GDM1 (cell line): ENCODE measurements at places on chromosomes 2 and 18.

GRCh38 chr2:166152064-166152463 lies 24.2 kb upstream of the SCN1A start:
- no peak for DNase-seq

- no peak for DNase-seq
Observed at GRCh38 chr18:74342416-74343043, 26.9 kb downstream of the C18orf63 start.

- DNase-seq: no peak
Observed at GRCh38 chr2:15040429-15041084, 408.0 kb downstream of the LRATD1 start.

- peak; percentile 88 for DNase-seq
Observed at GRCh38 chr2:172280571-172281361, 146.6 kb upstream of the ITGA6 start.

GRCh38 chr2:32715981-32716380 lies 88.1 kb downstream of the TTC27 start:
- DNase-seq: no peak
